ENCODE measurements at places on chromosomes 6 and 20.

GRCh38 chr20:31991339-31991705 is 18.9 kb upstream of the CCM2L start:
- DNase-seq, result no peak

DNA sequence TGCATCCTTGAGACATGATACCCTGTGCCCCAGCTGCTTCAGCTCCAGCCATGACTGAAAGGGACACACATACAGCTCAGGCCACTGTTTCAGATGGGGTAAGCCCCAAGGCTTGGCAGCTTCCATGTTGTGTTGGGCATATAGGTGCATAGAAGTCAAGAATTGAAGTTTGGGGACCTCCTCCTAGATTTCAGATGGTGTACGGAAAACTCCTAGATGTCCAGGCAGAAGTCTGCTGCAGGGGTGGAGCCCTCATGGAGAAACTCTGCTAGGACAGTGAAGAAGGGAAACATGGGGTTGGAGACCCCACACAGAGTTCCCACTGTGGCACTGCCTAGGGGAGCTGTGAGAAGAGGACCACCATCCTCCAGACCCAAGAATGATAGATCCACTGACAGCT is 1379.0 kb upstream of the MAP3K7 start:
- no peak for DNase-seq

DNA sequence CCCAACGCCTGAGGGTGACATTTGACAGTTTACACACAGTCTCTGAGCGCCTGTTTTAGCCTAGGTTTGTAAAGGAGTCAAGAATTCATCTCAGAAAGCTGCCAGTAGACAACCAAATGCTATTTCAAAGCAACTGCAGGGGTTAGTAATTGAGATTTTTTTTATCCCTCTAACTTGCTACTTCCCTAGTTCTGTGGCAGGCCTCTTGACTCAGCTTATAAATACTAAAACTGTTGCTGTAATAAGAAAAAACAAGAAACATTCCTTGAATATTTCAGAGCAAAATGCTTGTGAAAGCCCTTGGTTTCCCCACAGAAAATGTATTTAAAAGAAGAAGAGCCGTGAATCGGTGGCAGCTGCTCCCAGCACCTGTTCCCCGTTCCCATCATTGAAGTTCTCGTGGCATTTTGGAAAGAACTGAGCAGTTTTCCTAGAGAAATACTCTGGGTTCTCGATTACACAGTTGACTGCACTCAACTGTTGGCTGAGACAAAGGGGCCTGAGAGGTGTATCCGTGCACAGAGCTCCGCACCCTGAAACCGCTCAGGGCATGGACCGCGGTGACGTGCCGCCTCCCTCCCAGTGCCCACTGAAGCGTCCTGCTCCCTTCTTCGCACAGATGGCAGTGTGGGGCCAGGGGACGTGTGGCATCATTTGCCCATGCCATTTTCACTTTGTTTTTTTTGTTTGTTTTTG is 20.9 kb downstream of the DLL1 start:
- no peak for DNase-seq

- no peak for DNase-seq
Observed at GRCh38 chr6:129565811-129566210, 144.2 kb downstream of the ARHGAP18 start.

- no peak for DNase-seq
Observed at GRCh38 chr6:20773822-20774221, 239.6 kb downstream of the CDKAL1 start.

GRCh38 chr20:58705208-58705926 is 12.8 kb downstream of the NPEPL1 start:
- DNase-seq, result no peak

DNA sequence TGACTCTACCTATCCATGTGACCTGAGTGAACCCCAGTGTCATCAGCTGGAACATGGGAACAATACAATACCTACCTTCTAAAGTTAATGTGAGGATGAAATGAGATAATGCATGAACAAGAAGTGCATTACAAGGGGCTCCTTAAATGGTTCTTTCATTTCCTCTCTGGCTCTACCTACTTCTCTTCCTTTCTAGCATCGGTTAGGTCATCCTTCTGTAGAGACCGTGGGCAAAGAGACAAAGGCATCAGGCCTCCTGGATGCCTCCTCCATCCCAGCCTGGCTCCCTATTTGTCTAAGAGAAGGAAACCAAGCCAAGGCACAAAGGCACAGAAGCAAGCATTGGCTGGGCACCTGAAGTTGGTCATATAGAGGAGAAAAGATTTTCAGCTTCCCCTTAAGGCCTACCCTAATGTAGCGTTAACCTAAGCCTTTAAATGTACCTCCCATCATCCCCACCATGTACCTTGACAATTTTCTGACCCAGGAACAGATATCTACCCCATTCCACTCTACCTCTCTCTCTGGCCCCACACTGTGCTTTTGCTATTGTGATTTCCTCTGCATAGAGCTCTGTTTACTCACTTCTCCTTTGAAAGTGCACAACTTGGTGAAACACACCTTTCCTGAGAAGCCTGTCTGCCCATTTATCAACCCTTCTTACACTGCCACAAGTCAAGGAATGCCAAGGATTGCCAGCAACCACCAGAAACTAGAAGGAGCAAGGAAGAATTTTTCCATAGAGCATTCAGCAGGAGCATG is 86.6 kb downstream of the GCLC start:
- DNase-seq, result no peak

DNA sequence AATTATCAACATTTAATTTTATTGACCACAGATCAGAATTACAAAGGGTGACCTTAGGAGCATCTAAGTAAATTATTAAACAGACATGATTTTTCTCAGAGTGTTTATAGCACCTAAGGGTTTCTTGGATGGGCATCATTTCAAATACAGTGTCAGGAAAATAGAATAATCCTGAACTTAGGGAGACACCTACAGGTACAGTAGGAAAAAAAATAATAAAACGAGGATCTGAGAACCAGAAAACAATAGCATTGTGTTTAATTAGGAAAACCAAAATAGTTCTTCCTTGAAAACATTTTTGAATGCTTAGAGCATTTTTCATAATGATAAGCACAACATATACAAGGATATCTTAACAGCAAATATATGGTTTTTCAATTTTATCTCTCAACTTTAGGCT is 39.2 kb downstream of the MMUT start:
- DNase-seq, result no peak

- no peak for DNase-seq
Observed at GRCh38 chr6:167832497-167833395, 6.0 kb downstream of the AFDN start.

GRCh38 chr20:47317127-47317895 is 39.2 kb downstream of the ZMYND8 start:
- no peak for DNase-seq

GRCh38 chr6:142929751-142930358 is 15.1 kb downstream of the HIVEP2 start:
- DNase-seq, result no peak

- DNase-seq, result no peak
Observed at GRCh38 chr6:24391756-24392405, 10.9 kb upstream of the MRS2 start.

DNA sequence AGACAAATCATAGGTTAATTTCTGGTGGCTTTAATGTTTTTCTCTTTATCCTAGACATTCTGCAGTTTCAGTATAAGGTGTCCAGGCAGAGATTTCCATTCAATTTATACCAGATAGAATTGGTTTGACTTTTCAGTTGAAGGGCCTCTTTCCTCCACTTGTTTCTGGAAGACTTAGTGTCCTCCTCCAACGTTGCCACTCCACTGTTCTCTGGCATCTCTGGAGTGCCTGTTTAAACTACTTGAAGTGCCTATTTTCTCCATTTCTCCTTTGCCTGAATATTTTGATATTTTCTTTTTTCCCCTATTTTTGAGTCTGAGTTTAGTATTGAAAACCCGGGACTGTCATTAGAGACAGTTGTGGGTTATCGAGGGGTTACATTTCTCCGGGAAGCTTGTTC is 27.7 kb downstream of the EDN3 start:
- no peak for DNase-seq

DNA sequence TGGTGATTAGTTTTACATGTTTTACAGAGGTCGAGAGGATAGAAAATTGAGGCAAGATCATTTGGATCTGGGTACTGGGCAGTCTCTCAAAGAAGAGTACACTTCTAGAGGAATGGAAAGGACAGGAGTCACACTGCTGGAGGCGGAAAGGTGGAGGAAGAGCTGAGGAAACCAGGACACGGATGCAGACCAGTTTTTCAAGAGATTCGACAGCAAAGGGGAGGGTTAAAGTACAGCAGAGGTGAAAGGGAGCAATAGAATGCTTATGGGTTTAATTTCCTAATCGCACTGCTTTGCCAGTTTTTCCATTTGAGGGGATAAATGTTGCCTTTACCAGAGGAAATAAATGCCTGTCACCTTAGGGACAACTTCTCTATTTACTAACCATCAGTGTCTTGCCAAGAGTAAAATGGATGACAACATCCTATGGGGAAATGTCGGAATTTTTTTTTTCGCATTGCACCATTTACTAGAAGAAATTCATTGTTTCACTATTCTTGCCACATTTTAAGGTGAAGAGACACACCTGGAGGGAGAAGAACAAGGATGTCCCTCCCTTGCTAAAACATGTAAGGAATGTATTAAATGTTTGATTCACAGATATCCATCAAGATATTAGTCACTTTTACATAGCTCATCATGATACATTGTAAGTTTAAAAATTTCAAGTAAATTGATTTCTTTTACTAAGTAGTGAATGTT is 226.6 kb downstream of the COL12A1 start:
- DNase-seq, result no peak

DNA sequence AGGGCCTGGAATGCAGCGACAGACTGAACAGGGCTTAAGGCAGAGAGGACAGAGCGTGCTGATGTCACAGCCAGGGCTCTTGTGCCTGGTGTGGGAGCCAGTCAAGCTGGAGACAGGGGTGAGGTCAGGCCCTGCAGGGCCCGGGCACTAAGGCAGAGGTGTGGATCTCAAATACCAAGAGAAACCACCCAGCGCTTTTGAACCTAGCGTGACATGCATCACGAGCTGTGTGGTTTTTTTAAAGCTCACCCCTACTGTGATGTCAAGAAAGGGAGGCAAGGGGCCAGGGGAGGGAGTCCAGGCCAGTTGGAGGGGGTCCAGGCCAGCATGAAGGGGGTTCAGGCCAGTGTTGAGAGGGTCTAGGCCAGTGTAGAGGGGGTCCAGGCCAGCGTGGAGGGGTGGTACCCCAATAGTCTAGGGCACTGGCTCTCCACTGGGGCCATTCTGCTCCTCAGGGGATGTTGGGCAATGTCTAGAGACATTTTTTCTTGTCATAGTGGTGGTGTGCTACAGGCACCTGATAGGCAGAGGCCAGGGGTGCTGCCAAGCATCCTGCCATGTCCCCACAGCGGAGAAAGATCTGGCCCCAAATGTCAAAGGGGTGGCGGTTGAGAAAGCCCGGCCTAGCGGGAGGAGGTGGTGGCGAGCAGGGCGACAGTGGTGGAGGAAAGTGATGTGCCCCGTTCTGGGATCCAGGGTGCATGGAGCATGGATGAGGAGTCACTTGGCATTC is 42.6 kb downstream of the RBM38 start:
- DNase-seq, result no peak

DNA sequence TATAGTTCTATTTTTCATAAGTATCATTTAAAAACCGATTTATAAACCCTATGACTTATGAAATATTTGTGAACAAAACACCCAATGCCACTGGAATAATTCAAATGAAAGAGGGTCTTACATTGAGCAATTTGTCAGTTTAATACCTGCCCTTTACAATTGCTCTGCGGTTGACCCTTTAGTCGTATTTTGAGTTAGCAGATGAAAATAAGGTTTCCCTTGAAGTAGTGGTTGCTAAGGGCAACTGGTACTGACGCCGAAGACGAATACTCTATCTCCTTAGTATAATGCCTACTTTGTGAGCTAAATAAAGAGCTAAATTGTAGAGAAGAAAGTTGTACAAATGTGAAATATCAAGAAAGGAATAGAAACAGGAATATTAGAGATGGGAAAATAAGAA is 69.4 kb downstream of the KCNQ5 start:
- no peak for DNase-seq

DNA sequence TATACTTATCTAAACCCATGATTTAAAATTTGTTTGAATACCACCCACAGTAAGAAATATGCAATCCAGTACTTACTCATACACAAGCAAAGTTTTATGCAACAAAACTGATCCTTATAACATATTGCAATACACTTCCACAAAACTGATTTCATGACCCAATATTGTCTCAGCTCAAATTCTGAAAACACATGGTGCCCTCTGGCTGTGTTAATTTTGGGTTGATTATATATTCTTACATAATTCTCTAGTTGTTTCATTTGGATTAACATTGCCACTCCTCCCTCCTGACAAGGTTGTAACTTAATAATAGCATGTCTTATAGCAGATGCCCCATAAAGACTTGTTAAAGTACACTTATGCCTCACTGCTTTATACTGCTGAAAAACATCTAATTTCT is 73.0 kb upstream of the TULP1 start:
- DNase-seq, result no peak

GRCh38 chr20:10498200-10498599 is 63.1 kb downstream of the SLX4IP start:
- DNase-seq, result no peak

- DNase-seq, result no peak
Observed at GRCh38 chr6:76420094-76420493, 347.6 kb upstream of the IMPG1 start.

- DNase-seq, result no peak
Observed at GRCh38 chr6:10521104-10521808, at the start of gene GCNT2. GCNT2 (plus strand) TSS chr6:10521351; CDS start chr6:10528912, 7,561 bp downstream.

DNA sequence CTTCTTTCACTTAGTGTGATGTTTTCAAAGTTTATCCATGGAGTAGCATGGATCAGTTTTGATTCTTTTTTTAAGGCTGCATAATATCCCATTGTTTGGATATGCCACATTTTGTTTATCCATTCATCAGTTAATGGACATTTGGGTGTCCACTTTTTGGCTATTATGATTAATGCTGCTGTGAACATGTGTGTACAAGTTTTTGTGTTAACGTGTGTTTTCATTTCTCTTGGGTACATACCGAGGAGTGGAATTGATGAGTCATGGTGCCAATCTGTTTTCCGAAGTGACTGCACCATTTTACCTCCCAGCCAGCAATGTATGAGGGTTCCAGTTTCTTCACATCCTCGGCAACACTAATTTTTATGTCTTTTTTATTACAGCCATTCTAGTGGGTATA is 78.4 kb upstream of the CCDC28A start:
- DNase-seq, result no peak

DNA sequence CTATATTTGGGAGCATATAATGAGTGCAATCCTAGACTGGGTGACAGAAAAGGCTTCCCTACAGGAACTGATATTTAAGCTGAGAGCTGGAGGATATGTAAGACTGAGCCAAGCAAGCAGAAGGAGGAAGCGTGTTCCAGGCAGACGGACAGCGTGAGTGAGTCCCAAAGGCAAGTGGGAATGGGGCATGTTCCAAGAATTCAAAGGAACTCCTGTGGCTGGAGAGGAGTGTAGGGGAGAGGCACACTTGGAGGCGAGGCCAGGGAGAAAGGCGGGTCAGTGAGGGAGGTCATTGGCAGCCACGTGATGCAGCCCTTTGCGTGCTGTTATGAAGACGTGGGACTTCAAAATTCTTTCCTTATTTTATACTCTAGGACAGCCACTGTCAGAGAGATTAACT is 27.9 kb upstream of the SGK1 start:
- no peak for DNase-seq

GRCh38 chr6:106118835-106119431 is 32.8 kb downstream of the PRDM1 start:
- DNase-seq, result no peak

GRCh38 chr6:165746331-165746730 is 83.3 kb upstream of the PDE10A start:
- peak; percentile 50 for DNase-seq

GRCh38 chr6:168706471-168707177 is 265.6 kb downstream of the SMOC2 start:
- no peak for DNase-seq

GRCh38 chr20:60680554-60680953 is 571.5 kb upstream of the CDH4 start:
- no peak for DNase-seq

Measured in pons (tissue), 1 donor.